ENCODE measurements at places on chromosomes 7 and 10.

DNA sequence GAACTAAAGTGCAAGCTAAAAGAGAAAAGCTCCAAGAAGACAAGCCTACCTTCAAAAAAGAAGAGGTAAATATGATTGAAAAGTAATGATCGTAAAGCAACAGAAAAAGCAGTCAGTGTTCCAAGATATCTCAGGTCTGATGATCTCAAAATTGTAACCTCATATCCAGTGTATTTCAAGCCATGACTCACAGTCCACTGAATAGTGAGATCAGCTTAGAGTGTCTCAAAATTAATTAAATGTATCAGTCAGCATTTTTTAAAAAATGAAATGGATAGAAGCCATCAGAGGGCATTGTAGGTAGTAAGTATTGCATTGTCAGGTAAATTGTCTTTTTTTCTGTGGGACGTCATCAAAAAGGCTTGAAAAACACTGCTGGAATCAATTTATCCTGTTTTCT lies 50.6 kb upstream of the AGBL3 start:
- no peak for DNase-seq

- DNase-seq, result no peak
These were observed 4.1 kb downstream of the PRXL2A start for GRCh38 chr10:80412486-80412885.

- DNase-seq, result no peak
These were observed 419.9 kb upstream of the PCDH15 start for GRCh38 chr10:55220975-55221374.

DNA sequence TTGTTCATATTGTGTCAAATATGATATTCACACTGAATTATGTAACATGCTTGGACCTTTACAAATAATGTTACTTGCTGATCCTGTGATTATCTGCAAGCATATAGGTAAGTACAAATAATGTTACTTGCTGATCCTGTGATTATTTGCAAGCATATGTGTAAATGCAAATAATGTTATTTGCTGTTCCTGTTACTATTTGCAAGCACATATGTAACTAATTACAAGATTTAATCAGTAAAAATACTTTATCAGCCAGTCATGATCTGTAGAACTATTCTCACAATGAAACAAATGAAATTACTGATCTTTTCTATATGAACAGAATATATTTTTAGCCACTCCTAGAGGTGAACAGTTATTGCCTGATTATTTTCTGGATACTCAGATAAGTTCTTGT lies 44.7 kb upstream of the NPY start:
- DNase-seq, result no peak

- DNase-seq, result no peak
These were observed 113.9 kb downstream of the ARL5B start for GRCh38 chr10:18773180-18773579.

- DNase-seq, result no peak
These were observed 144.4 kb downstream of the TES start for GRCh38 chr7:116354546-116355423.

- no peak for DNase-seq
These were observed 496.2 kb upstream of the SEMA3D start for GRCh38 chr7:85682833-85683620.

DNA sequence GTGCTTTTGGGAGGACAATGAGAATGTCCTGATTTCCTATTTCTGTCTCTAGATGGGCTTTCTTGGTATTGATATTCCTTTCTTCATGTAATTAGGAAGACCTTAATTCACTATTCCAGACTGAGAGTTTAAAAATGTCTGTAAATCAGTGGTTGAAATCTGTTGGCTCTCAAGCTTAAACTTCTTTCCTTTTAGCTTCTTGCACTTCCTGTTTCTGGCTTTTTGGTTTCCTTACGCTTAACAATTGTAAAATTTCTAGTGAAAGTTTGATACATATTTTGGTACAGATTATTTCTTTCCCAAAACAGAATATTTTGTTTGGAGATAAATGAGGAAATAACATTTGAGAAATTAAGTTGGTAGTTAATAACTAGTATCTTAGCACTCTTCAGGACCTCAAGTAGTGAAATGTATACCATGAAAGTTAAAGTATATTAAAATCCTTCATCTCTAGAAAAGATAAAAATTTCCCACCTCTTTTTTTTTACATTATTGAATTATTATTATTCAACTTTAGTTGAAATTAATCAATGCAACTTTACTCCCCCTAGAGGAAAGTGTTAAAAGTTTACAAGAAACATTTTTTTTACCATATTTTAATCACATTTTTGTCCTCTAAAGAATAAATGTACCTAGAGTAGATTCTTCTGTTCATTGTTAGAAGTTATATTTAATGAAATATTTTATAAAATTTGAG lies 137.2 kb downstream of the PHTF2 start:
- no peak for DNase-seq

GRCh38 chr7:26199301-26200037 lies 1.1 kb downstream of the HNRNPA2B1 start:
- DNase-seq, result no peak

GRCh38 chr10:113993489-113993991 lies 50.1 kb upstream of the ADRB1 start:
- DNase-seq, result no peak

DNA sequence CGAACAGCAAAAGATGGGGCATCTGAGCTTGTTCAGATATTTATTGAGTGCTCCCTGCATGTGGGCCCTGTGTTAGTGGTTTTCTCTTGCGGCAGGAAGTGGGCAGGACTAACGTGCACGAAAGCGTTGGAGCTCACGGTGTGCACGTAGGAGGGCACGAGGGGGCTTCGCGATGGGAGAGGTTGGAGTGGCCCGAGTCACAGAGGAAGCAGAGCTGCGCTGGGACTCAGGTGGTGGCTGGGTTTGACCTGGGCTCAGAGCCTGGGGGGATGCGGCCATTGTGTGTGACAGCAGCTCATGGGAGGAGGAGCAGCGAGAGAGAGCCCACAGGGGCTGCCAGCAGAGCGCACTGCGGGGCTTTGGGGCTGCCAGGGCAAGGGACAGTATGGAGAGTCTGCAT lies 7.7 kb downstream of the ZSCAN25 start:
- no peak for DNase-seq

- no peak for DNase-seq
These were observed 307.7 kb downstream of the CDK14 start for GRCh38 chr7:90903841-90904240.

GRCh38 chr7:155763691-155764437 lies 48.4 kb downstream of the SHH start:
- peak; percentile 19 for DNase-seq

GRCh38 chr10:21304608-21305007 lies 220.9 kb downstream of the SKIDA1 start:
- no peak for DNase-seq

- DNase-seq, result no peak
These were observed 11.6 kb downstream of the ABCA13 start for GRCh38 chr7:48182718-48183369.

DNA sequence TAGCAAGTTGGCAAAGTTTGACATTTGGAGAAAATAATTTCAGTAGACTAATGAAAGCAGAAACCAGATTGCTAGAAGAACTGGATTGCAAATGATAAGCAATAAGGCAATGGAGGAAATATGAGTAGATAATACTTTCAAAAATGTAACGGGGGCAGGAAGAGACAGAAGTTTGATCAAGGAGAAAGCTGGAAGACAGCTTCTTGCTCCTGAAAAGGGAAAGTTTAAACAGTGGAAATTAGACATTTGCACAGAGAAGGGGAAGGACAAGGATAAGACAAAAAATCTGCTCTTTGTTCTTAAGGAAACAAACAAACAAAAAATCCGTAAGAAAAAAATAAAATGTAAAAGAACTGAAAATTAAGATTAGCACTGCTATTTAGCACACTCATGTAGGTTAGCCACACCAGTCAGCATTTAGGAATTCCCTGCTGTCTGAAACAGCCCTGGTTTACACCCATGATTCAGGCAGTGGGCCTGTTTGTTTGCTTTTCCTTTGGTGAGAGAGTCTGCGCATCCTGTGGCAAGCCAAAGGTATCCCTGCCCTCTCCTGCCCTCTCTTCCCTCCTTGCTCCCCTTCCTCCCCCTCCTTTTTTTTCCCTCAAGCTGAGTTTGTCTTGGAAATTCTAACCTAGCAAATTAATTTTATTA lies 104.3 kb upstream of the CAV2 start:
- DNase-seq, result no peak

GRCh38 chr10:59627366-59628018 lies 82.2 kb downstream of the SLC16A9 start:
- DNase-seq, result no peak

DNA sequence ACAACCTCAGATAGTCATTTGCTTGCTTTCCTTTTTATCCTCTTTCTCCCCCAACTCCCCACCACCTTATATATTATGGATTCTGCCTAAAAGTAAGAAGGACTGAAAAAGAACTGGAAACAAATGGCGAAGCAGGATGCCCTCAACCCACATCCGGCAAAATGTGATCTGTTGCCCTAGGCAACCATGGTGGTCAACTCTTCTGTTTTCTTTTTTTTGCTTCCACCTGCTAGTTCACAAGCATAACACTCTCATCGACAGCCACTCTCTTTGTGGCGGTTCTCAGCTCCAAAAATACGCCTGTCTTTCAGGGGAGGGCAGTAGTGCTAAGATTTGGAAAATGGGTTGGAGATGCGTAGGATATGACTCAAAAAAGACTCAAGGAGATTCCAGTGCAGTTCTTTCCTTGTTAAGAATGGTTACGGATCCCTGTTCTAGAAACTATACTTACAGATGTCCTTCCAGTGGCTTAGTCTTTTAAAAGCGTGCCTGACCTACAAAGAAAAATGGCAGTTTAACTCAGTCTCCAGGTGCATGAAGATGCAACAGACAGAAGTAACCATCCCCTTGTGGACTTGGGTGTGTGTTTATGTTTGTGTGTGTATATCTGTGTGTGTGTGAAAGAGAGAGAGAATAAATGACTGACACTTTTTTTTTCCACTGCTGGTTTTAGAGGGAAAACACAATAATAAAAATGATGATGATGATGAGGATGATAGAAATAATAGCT lies 10.7 kb downstream of the APBB1IP start:
- peak; percentile 87 for DNase-seq

DNA sequence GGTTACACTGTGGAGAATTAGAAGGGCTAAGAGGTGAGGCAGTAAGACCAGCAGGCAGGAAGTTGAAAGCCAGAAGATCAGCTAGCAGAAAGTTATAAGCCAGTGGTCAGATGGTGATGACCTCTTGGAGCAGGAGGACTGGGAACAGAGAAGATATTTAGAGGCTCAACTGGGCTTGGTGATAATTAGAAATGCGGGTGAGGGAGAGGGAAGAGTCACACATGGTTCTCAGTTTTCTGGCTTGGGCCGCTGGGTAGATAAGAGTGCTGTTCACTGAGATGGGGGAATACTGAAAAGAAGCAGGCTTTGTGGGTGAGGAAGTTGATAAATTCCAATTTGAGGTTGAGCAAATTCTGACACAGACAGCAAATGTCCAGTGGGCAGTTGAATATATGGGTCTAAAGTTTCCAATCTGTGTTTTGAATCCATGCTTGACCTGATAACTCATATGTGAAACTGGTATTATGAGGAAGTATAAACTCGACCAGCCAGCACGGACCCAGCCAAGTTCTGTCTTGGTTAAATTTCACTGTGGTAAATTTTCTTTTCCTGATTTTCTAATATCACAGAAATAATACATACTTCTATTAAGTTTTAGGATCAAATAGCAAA lies 22.7 kb downstream of the LSMEM1 start:
- DNase-seq, result no peak

DNA sequence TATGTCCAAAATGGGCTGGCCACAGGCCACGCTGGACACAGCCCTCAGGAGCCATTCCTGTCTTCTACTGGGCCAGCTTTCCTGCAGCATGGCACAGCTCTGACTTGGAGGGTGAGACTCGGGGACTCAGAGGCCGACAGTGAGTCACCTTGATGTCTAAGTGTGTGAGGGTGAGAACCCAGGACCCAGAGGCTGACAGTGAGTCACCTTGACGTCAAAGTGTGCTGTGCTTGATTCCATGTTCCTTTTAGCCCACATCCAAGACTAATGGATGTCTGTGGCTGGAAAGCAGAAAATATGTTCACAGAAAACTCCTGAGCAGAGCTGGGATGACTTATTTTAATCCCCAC lies 6.0 kb upstream of the FAM170B start:
- no peak for DNase-seq

- DNase-seq, result no peak
These were observed 259.3 kb downstream of the ARHGAP12 start for GRCh38 chr10:31669357-31669756.

GRCh38 chr10:124563320-124564040 lies 101.9 kb downstream of the LHPP start:
- no peak for DNase-seq

DNA sequence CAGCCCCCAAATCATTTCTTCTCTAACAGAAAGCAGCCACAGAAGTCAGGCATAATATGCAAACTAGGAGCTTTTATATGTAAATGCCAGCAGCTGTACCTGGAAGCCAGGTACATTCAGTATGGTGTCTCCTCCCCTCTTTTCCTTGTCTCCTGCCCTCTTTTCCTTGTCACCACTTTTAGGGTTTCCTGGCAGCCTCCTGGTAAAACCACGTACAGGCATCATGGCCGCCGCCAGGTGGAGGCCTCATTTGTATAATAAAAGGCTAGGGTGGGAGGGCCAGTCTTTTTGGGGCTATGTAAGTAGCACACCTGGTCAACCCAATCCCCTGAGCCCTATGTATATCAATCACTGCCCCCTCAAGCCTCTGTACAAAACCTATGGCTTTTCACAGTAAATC lies 28.7 kb downstream of the PDZD8 start:
- DNase-seq, result no peak

DNA sequence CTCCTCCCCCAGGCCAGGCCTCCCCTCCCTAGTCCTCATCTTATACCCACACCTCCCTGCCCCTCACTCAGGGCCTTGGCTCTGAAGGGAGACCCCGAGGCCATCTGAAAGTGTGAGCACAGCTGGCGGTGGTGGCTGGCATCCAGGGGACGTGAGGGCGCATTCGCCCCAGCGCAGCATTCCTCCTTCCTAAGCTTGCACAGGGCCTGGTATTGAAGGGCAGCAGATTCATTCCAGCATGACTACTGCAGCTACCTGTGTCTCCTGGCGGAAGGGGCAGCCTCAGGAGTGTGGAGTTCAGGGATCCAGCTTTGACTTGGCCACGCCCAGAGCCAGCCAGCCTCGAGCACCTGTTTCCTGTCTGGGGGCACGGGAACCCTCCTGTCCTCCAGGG lies 72.6 kb downstream of the PARP12 start:
- no peak for DNase-seq

DNA sequence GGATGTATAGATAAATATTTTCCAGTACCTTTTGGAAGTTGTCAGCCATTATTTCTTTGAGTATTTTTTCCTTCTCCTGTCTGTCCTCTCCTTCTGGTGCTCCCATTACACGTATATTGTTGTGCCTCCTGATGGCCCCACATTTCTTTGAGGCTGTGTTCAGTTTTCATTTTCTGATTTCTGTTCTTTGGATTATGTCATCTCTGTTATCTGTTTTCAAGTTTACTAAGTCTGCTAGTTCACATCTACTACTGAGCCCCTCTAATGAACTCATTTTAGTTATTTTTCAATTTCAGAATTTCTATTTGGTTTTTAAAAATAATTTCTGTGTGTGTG lies 16.3 kb downstream of the RBM33 start:
- DNase-seq, result no peak
